ENCODE measurements at places on chromosomes 7 and 10. TPM values are rescaled to one million over a fixed set of nuclear protein-coding genes. Genes with fewer than 3 reads are reported as not detected.

MALRD1 gene
- polyA plus RNA-seq = 0.84 TPM

MMP21 gene
- 0.16 TPM for polyA plus RNA-seq

MAPK8 gene
- 32.6 TPM for polyA plus RNA-seq

TMEM213 gene
- polyA plus RNA-seq = 0.10 TPM

GPRIN2 gene
- polyA plus RNA-seq = 0.26 TPM

- DNase-seq = no peak
Measured at GRCh38 chr7:99253369-99253768, 19.3 kb upstream of the MYH16 start.

GRCh38 chr10:17904564-17904963 lies 47.2 kb upstream of the SLC39A12 start:
- DNase-seq = no peak

DNA sequence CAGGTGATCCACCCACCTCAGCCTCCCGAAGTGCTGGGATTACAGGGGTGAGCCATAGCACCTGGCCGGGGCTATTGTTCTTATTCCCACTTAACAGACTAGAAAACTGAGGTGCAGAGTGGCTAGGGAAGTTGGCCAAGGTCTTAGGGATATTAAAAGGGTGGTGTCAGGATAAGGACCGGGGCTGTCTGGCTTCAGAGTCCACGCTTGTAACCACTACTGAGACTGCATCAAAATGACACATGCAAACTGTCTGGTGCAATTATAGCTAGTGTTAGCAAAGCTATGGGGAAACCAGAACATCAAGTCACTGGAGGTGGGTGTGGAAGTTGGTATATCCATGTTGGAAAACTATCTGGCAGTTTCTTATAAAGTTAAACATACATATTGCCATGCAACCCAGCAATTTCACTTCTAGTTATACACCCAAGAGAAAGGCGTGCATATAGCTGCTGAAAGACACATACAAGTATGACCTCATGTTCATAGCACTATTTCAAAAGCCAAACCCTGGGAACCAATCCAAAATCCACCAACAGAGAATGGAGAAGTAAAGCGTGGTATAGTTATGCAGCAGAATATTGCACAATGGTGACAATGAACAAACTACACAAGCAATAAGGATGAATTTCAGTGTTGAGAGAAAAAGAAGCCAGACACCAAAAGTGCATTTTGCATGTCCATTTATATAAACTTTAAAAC lies 33.9 kb upstream of the EEPD1 start:
- peak; percentile 78 for DNase-seq

GRCh38 chr10:5514226-5514850 lies 10.4 kb upstream of the CALML3 start:
- no peak for DNase-seq

GRCh38 chr7:36707898-36708297 lies 16.4 kb downstream of the AOAH start:
- no peak for DNase-seq

GRCh38 chr10:83272666-83273434 lies 866.5 kb upstream of the GHITM start:
- no peak for DNase-seq

- no peak for DNase-seq
Measured at GRCh38 chr7:87342231-87342630, 3.2 kb upstream of the CROT start.

- DNase-seq = no peak
Measured at GRCh38 chr7:24504040-24504439, 69.2 kb upstream of the PALS2 start.

GRCh38 chr10:62076891-62077290 lies 175.4 kb downstream of the ARID5B start:
- peak; percentile 35 for DNase-seq
